ENCODE measurements at places on chromosomes 11 and 22.

DNA sequence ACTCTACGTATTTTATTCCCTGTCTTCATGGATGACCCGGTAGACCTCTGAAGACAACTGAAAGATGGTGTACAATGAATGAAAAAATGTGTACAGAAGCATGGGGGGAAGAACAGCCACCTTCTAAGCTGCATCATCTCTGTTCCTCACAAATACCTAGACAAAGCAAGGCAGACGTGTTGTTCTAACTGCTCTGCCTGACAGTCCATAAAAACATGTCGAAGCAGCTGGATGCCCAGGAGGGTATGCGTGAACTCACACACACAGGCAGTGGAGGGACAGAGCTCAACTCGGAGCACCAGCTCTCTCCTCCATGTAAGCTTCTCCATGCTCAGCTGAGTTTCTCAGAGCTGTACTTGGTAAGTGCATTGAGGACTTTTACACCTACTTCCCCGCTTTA lies 327.4 kb downstream of the CTTN start:
- no peak for DNase-seq

- no peak for DNase-seq
These were observed 585 bp downstream of the NF2 start for GRCh38 chr22:29604076-29604360.

DNA sequence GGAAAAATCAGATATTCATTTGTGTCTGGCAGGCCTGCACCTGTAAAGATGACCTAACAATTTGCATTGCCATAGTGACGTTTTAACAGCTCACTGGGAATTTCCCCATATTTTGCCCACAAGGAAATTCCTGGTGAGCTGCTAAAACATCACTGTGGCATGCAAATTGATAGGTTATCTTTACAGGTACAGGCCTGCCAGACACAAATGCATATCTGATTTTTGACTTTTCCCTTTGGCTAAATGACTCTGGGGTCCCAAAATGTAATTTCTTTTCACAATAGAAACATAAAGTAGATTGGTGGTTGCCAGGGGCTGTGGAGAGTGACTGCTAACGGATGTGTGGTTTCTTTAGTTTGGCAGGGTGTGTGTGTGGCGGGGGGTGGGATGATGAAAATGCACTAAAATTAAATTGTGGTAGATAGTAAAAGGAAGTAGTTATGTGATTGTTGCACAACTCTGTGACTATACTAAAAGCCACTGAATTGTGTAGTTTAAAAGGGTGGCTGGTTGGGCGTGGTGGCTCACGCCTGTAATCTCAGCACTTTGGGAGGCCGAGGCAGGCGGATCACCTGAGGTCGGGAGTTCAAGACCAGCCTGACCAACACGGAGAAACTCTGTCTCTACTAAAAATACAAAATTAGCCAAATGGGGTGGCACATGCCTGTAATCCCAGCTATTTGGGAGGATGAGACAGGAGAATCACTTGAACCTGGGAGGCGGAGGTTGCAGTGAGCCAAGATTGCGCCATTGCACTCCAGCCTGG lies 18.5 kb upstream of the FEZ1 start:
- peak; percentile 9 for DNase-seq

DNA sequence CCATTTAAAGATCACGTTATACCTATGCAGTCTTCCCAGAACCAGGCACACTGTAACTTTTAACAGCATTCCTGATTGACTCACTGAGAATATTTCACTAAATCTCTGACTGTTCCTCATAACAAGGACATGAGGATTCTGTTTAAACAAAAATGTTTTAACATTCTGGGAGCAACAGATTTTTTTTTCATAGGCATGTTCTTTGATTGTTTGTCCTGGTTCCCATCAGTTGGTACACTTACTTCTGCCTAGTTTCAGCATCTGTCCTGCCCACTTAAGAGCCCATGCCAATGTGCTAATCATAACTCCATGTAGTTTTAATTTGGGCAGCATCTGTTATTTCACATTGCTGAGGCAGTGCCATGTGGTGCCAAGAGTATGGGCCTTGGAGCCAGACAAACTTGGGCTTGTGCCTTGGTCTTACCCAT lies 138.5 kb upstream of the CTSC start:
- peak; percentile 58 for DNase-seq
